ENCODE measurements at places on chromosomes 7 and 10.

DNA sequence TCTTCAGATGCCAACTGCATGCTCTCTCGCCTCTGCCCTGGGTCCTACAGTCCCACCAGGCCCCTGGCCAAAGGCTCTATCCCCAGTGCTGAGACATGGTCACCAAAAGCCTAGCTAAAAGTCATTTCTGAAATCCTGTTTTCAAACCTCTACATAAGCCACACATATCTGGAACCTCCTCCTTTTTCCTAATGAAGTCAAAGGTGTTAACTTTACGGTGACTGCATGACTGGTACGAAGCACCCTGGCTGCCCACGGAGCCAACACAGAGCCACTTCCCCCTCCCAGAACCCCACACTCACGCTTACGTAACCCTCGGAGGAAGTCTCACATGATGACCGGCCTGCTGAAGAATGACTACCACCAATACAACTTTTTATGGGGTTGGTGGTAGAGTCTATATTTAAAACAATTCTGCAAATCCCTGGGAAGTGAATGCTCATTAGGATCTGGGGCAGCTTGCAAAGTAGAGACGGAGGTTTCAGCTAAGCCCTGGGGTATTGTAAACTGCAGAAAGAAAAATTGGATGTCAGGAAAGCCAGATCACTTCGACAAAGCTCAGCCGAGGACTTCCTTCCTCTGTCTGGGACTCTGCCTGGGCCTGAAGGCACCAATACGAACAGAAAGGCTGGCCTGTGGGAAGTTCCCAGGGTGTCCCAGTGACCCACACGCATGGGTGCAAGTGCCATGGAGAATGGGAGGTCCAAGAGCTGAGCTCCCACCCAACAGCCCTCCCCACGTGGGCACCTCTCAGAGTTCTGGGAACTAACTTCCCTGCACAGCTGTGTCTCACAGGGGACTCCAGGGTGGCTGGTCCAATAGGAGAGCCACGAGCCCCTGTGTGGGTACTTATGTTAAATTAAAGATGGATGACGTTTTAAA, 50.7 kb downstream of the PDGFA start:
- DNase-seq: no peak

- no peak for DNase-seq
Observed at GRCh38 chr10:43939939-43940820, 291.5 kb upstream of the ZNF32 start.

- DNase-seq: peak; percentile 63
Observed at GRCh38 chr7:140512317-140513000, 33.2 kb upstream of the MKRN1 start.

DNA sequence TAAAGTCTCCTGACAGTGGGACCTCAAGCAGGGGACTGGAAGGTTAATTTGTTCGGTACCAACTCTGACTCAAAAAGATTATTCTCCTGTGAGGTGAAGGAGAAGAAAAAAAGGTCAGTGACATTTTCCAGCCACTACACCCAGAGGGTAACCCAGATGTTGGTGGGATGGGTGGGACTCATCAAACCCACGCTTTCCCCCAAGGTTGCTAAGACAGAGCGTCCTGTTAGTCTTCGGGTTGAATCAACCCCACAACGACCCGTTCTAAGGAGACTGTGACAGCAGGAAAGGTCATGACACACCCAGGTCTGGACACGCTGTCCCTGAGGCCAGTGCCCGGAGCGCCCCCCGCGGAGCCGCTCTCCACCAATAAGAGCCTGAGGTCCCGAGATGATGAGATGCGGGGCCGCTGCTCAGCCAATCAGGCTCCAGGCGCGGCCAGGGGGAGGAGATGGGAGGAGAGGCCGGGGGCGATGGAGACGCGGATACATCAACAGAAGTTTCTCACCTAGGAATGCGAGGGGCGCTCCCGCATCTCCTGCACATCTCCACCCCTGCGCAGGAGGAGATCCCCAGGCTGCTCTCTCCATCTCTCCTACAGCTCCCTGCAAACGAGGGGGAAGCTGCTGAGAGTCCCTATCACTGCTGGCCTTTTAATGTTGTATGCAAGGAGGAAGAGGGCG, at the start of gene WNT16:
TSS of gene WNT16 (plus strand) at position 493 of the 683 bp plus-strand sequence. CDS start 293 bp downstream, outside the sequence.
- DNase-seq: no peak

- peak; percentile 77 for DNase-seq
Observed at GRCh38 chr7:32093415-32094408, 23.5 kb upstream of the PDE1C start.

DNA sequence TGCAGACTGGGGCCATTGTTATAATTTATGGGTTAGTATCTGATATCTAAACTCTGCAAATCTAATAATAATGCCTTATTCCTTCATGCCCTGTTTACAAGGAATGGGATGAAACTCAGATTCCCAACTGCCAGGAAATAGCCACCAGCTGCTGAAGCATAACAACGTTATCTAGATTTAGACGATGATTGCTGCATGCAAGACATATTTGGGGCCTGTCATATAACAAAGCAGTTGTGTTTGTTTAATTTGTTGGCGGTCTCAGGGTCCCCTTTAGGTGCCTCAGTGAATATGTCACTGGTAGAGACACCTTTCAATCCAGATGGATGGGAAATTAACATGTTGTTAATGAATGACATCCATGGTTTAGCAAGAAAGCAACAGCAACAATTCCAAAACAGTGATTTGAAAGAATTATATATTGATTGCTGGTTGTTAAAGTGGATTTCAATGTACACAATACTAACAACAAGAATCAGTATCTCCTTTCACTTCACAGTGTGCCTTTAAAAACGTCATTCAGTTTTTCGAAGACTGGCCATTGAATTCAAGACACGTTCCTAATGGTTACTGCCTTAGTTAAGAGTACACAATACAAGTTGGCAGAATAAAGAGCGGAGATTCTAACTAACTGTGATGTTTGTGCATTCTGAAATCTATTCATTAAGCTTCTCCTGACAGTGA, 860.6 kb upstream of the CELF2 start:
- DNase-seq: no peak

DNA sequence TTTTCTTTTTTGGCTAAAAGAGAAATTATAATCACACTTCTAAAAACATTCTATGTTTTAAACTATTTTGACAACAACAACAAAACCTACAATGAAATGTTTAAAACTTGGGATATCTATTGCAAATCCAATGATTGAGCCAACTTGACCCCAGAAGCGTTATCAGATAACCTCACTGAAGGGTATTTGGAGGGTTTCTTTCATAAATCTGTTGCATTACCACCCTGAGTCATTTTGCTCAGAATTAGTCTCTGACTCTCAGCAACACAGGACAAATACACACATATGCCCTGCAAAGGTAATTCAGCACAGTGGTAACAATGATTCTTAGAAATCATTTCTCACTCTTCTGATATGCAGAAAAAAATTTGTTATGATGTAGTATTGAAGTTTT, 2.3 kb upstream of the COL1A2 start:
- DNase-seq: no peak

DNA sequence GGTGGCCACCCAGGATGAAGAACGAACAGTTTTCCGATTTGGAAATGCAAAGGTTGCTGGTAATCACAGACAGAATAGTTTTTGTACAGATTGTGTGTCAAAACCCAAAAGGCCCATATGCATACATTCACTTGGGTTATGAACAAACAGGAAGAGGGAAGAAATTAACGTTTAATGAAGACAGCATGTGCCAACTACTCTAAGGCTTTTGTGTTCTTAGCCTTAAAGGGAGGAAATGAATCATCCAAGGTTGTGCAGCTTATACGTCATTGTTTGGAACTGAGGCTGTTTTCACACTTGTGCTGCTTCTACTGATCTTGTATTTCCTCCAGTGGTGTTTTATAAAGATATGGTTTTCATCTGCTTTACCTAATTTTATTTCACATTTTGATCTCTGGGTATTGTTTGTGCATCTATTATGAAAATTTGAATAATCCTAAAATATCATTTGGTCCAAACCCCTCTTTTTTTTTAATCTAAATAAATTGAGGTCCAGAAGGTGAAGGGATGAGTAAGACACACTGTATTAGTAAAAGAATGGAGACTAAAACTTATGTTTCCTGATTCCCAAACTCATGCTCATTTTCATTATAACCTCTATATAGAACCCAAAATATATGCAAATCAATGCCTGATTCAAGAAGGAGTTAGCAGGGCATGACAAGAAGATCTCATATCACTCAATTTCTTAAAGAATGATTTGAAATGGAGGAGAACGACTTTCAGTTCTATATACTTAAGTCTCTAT, 373.1 kb downstream of the THSD7A start:
- DNase-seq: peak; percentile 96

GRCh38 chr7:37462138-37462537, 13.5 kb upstream of the ELMO1 start:
- no peak for DNase-seq

DNA sequence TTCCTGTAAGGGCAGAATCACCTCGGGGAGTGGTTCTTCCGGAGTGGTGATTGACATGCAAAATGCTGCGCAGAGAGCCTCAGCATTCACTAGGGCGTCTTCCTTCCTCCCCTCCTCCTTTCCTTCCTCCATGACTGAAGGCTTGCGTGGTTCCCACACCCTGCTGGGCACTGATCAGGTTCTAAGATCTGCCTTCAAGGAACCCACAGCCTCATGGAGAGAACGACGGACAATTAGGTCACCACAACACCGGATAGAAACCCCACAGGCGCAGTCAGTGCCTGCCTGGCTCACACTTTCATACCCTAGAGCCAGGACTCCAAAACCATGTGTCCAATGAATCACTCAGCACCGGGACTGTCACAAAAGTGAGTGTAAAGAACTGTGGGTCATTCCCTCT, 131.3 kb downstream of the DPP6 start:
- DNase-seq: no peak

DNA sequence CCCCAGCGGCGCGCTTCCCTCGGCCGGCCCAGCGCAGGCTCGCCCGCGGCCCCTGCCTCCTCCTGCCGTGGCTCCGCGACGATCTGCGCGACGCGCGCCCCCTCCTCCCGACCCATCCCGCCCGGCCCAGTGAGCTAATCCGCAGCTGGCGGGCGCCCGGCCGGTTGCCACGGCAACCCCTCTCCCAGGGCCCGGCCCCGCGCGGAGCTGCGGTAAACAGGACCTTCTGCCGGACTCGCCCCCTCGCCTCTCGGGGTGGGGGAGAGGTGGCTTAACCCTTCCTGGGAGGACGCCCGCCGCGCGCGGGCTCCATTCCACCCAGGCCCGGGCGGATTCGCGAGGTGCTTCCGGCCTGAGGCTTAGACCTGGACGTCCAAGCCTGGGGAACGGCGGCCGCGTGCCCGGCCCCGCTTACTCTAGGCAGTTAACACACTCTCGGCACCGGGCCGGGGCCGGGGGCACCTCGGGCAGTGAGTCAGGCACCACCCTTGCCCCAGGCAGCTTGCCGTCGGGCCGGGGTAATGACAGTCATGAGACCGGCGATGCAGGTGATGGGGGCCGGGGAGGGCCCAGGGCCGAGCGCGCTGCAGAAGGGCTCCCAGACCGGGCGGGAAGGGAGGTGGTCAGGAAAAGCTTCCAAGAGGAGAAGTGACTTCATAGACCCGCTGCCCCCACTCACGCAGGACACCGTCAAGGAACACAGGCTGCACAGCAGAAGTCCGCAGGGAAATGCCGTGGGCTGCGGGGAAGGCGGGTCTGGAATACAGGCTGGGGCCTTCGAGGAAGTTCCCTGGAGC, at the start of gene DENND2A:
TSS of gene DENND2A (minus strand) at position 87 of the 797 bp plus-strand sequence. CDS start 38,416 bp downstream, outside the sequence.
- DNase-seq: no peak

- DNase-seq: no peak
Observed at GRCh38 chr7:44347546-44348114, 22.2 kb upstream of the CAMK2B start.

DNA sequence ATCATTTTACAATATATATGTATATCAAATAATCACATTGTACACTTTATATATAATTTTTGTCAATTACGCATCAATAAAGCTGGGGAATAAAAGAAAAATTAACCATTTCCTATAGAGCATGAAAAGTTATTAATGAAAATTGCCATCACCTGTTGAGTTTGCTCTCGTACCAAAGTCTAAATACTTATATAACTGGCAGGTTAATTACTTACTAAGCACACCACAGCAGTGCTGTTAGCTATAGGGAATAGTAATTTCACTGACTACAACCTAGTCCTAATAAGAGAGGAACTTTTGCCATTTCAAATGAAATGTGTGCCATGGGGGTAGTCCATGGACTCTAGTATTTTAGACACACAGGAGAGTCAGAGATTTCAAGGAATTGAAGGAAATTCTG, 176.9 kb upstream of the COL1A2 start:
- no peak for DNase-seq

GRCh38 chr7:88919478-88920131, 124.1 kb upstream of the TEX47 start:
- peak; percentile 12 for DNase-seq
